NCI-H2029 treated with DMSO at 0.1 percent for 48 hours (cell line): ENCODE measurements at places on chromosomes 5 and 9.

DNA sequence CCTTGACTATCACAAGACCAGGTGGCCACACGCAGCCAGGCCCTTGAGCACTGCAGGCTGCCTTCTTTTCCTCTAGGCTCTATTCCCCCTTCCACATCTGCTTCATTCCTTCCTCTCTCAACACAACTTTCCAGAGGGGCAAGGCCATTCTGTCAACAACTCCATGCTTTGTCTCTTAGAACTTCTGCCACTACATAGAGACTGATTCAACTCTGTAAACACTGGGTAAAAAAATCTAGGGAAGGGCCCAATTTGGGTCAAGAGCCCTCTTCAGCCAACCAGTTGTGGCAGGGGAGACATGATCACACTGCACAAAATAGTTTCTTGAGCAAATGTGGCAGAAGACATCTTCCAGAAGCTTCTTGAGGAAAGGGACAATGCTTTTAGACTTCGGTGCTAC lies 55.6 kb downstream of the ATPSCKMT start:
- no peak for DNase-seq

GRCh38 chr5:132463811-132464155 lies 26.8 kb downstream of the IRF1 start:
- no peak for DNase-seq

DNA sequence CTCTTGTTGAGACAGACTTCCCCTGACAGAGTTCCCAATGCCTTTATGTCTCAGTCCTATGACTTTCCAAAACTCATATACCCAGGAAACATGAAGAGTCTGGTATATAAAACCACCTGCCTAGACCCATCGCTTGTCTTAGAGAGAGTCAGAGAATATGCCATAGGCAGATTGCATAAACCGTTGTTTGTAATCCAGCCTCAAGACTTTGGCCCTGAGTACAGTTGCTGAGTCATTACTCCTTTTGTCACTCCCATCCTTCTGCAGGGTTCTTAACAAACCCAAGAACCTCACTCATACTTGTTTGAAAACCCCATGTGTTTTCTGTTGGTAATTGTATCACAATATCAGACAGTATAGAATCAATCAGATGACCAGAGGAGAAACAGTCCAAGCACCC lies 616.3 kb downstream of the SLCO4C1 start:
- no peak for DNase-seq

GRCh38 chr5:131854134-131854533 lies 57.3 kb upstream of the FNIP1 start:
- DNase-seq, result no peak

DNA sequence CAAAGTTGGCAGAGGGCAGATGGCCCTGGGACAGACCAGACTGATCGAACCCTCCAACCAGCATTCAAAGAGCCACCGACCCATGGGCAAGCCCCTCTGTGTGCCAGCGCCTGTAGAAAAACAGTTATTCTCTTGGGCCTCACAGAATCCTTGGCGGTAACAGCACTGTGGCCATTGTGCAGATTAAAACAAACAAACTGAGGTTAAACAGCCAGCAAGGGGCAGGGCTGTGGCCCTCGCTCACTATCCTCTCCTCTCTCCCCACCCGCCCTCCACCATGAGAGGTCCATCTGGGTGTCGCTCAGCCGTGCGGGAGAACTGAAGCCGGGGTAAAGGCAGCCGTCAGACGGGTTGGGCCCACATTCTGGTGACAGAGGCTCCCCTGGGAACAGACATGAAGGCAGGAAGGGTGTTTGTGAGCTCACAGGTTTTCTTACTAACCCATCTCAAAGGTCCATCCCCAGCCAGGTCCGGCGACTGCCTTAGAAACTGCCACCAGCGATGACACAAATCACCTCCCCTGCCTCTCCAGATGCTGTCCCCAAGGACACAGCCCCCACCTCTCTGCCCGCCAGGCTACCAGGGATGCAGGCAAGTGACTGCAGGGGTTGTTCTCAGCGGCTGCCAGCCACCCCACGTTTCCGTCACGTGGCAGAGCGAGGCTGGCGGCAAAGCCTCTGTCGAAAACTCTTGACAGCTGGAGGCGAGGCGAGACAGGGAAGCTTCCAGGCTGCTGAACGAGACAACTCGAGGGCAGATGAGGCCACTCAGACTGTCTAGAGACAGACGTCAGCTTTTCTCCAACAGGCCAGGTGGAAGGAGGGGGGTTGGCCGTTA lies 75.8 kb upstream of the SARDH start:
- no peak for DNase-seq

- DNase-seq, result no peak
Measured at GRCh38 chr5:92424785-92425426, 1041.8 kb upstream of the ARRDC3 start.

DNA sequence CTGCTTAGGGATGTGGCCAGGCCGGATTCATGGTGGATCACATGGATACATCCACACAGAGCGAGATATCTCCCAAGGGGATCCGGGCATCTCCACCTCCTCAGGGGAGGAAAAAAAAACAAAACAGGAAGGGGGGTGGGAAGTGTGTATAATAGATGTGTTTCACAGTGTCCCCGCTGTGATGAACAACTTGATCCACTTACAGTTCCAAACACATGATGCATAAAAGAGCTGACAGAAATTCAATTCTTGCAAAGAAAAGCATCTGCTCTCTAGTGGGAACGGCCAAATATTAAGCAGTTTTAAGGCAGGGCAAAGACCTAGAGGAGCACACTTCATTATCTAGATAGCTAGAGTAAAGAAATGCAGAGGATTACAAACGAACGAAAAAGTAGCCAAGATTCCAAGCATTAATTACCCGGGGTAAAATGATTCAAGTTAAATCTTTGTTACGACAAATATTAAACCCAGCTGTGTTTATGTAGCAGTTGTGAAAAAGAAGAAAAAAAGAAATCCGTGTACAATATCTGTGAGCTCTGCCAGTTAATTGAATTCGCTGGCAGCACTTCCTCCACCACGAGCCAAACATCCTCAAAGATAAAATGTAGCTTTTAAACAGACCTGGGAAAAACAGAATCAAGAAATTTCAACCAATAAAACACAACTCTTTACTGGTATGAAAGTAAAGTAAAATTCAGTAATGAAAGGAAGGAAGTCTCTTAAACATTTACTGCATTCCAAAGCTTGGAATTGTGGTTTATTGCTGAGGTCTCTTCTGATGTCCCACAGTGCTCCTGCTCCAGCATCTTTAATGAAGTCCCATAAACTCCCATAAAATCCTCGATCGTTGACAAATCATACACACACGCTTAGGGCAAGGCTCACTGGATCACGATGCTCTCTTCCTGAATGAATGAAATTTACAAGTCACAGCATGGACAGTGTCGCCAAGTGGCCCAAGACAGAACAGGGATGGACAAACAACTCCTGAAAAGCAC lies 213.0 kb downstream of the CRB2 start:
- DNase-seq, result no peak

DNA sequence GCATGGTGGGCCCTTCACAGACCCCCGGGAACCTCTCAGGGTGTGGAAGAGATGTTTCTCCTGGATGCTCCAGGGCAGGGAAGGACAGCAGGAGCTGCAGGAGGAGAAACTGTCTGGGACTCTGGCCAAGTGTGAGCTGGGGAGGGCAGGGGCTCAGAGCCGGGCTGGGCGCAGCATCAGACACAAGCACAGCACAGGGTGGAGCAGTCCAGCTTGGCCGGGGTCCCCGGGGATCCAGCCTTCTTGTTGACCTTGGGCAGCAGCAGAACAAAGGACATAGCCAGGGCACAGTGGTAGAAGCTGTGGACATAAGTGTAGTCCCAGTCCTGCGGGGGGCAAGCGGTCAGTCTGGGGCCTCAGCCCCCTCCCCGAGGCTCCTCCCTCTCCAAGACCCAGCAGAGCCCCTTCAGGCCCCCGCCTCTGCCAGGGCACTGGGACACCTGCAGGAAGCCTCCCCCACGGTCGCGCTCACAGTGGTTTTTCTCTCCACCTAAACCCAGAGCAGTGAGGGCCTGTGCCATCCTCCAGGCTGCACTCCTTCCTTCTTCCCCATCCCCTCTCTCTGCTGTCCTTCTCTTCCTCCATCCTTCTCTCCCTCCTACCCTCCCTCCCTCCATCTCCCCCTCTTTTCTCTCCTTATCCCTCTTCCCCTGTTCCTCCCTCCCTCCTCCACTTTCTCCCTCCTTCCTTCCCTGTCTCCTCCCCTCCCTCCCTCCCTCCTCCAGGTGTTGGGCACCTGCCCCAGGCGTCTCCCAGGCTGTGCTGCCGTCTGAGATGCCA lies 10.1 kb downstream of the MYMK start:
- DNase-seq, result peak; percentile 85

GRCh38 chr5:45454114-45454513 lies 242.1 kb downstream of the HCN1 start:
- DNase-seq, result peak; percentile 57

GRCh38 chr9:135903358-135903656 lies 4.0 kb downstream of the CAMSAP1 start:
- no peak for DNase-seq

DNA sequence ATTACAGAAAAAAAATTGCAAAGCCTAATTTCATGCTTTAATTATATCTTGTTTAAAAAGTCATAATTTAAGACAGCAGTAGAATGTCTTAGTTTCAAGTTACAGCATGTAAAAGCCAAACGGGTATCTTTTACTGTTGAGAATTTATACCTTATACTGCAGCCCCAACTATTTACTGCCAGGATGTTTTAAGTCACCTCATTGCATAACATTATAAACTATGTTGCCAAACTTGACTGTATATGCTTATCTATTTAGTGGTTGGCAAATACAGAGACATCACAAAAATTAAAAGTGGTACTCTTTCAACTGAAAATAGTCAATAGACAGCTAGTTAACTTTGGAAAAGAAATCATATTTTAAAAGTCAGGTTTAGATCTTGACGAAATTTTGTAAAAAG lies 119.5 kb downstream of the EDIL3 start:
- DNase-seq, result no peak

GRCh38 chr5:150350524-150351344 lies 6.8 kb upstream of the TCOF1 start:
- DNase-seq, result peak; percentile 0

GRCh38 chr5:167716126-167716775 lies 575.2 kb upstream of the WWC1 start:
- no peak for DNase-seq

- no peak for DNase-seq
Measured at GRCh38 chr9:16309469-16310271, 560.8 kb downstream of the BNC2 start.
